Activated CD8-positive, alpha-beta memory T cell treated with anti-CD3 and anti-CD28 coated beads, Interleukin-2, amount 10 ng/mL, durations not matched to agents 7 days and 5 days (primary cell): ENCODE measurements at places on chromosomes 12 and 14.

DNA sequence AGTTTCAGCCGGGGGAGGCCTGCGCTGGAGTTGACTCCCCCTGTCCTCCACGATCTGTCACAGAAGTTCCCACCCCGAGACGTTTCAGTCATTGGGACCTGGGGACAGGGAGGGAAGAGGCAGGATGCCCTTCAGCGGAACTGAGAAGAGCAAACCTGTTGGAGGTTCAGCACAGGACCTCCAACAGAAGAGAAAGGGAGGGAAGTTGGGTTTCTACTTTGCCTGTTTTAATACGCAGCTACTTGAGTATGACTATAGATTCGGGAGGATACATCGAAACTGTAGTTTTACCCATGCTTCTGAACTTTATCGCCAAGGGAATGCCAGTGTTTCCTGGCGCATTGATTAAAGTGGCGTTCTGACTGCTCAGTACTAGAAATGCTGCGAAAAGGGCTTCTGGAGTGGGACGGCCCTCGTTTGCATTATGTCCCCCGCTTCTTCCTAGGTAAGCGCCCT is 2.3 kb upstream of the DUSP6 start:
- DNase-seq = no peak

DNA sequence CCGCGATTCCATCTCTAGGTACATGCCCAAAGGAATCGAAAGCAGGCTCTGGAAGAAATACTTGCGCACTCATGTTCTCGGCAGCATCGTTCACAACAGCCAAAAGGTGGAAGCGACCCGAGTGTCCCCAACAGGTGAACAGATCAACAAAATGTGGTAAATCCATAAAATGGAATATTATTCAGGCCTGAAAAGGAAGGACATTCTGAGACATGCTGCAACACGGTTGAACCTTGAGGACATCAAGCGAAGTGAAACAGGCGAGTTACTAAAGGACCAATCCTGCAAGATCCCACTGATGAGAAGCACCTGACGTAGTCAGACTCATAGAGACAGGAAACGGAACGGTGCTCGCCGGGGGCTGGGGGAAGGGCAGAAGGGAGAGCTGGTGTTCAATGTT is 17.5 kb upstream of the DIO3 start:
- DNase-seq = no peak

DNA sequence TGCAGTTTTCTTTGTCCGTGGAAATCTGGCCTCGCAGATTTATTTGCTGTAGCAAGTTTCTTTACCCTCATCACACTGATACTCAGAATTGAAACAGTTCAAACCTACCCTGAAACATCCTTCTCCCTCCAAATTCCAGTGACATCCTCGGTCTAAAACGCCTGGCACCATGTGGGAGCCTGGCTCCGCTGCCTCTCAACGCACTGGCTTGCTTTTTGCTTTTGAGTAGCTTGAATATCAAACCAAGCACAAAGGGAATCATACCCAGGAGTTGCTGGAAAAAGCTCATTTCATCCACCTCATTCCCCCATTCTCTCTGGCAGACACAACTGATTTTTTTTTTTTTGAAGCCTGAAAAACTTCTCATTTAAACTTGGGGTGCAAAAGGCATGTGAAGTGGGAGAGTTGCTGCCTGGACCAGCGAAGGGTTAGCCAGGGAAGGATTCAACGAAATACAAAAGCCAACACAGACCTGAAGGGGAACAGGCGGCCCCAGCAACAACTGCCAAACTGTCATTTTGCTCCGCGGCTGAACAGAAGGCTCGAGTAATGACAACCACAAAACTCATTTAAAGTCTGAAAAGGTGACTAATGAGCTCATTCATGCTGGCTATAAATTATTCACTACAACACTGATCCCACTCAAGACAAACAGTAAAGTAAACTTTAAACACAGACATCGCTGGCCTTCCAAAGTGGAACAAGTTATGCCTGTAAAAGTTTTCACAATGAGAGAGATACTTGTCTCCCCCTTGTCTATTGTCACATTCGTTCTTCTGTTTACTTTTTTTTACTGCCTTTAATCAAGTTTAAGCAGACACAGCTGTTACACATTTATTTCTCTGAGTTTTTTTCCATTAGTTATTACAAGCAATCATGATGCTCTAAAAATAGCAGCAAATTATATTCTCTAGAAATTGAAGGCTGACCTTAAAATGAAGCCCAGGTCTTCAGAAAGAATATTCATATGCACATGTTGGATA is 12.5 kb upstream of the FOXN3 start:
- peak; percentile 78 for DNase-seq

DNA sequence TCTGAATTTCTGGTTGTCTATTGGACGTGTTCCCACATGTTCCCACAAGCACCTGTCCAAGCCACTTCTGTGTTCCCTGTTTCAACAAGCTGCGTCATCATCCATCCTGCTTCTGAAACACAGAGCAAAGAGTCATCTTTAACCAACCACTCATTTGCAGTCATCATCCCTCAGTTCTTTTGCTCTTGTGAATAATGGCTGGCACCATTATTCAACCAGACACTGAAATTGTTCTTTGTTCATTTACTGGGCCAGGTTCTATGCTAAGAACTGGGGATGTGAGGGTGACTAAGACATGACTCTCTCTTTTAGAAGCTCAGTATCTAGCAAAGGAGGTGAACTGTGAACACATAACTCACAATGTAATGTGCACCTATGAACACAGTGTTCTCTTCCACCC is 40.7 kb upstream of the ANO4 start:
- DNase-seq = no peak

- DNase-seq = no peak
Observed at GRCh38 chr12:73361156-73361863, 1089.1 kb downstream of the TRHDE start.

DNA sequence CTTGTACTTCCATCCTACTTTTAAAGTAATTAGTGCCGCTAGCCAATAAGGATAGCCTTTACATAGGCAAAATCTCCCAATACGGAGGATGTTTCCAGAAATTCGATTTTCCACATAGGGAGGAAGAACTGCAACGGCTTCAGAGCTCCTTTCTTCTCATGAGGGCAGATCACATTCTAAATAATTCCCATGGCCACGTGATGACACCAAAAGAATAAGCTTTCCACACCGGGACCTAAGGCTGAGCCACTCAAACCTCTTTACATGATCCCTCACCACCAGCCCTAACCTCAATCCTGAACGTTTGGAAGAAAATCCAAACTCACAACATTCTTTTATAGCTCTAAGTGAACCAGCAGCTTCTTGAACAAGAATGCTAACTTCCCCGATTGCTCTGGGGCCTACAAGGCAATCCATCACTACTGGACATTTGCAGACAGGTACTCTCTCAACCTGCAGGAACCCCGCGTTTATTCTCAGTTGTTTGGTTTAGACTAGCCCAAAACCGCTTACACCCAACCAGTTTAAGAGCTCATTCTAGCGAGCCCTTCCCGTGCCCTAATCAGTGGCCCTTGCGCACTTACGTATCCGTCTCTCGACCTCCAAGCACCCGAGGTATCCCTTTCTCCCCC is 884 bp downstream of the CAPRIN2 start:
- no peak for DNase-seq

DNA sequence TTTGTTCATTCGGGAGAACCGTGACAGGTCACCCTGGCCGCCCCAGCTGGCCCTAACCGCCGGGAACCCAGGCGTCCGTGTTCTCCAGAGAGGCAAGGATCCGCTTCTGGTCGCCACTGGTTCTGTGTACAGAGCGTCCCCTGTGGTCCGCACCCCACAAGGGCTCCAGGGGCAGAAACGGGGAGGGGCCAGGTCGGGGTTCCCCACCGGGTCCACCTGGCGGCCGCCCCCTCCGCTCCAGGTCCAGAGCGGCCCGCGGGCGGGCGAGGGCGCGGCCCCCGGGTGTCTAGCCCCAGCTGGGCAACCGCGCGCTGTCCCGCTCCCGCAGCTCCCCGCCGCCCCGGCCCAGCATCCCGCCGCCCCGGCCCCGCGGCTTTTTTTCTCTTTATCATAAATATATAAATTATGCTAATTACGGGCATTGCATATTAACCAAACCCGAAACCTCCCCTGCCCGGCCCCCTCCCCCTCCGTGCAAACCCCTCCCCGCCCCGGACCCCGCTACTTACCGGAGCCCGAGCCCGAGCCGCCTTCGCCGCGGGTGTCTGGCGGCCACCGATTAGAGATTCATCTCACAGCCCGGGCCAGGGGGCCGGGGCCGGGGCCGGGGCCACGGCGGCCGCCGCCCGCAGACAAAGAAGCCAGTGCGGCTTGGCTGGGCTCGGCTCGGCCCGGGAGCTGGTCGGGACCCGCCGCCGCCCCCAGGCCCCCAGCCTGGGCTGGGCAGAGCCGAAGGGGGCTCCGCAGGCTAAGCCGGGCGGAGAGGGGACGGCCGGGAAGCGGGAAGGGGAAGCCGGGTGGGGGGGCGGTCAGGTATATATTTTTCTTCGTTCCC is 512 bp downstream of the POU6F1 start:
- peak; percentile 60 for DNase-seq

DNA sequence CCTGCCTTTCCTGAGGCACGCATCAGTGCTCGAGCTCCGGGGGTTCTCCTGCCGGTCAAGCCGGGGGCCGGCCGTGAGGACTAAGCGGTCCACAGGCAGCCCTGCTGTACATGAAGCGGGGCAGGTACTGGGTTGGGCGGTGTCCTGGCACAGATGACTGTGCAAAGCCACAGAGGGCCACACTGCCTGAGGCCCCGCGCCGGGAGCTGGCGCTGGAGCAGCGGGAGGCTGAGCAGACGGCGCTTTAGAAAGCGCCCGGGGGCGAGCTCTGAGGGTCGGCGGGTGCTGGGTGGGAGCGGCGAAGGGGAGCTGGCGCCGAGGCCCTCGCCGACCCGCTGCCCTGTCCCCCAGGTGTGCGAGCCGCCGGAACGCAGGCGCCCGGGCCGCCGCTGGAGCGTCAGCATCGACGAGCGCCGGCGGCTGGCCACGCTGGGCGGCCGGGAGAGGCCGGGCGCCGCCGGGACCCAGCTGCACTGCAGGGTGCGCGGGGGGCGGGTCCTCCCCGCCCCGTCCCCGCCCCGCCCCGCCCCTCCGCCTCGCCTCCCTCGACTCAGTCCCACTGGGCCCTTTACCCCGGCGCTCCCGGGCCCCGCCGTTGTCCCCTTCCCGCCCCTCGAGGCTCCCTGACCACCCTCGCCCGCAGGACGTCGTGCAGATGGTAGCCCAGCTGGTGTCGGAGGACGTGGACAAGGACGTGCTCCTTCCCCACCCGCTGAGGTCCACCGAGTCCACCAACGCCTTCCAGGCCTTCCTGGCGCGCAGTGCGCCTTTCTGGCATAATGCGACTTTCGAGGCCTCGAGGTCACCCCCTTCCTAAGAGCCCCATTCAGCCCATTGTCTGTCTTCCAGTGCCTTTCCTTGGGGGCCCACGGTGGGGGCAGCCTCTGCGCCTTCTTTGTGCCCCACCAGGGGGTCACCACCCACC is 8.3 kb upstream of the MTA1 start:
- no peak for DNase-seq

GRCh38 chr14:69152902-69153151 is at the start of gene DCAF5:
DCAF5 (minus strand) TSS chr14:69153119; CDS start chr14:69152978, 141 bp downstream.
- DNase-seq = peak; percentile 97

DNA sequence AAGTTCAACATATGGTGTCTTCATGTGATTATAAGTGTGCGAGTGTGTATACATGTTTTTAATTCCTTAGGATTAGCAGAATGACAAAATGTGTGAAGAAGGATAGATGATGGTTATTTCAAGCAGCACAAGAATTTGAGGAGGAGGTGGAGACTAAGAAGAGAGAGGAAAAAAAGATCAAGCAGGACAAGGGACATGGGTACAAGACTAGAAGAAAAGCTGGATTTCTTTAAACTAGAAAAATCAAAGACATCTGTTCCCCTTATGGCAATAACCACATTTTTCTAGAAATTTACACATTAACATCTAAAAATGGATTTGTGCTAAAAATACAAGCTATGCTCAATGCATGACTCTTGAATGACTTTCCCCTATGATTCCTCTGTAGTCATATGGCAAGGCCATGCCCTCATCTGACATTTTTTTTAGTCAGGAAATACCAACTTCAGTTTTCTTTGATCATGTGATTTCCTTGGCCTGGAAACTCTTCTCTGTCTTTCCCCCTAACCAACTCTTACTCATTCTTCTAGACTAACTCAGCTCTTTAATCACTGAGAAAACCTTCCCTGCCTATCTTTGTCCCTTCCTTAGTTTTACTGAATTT is 435.8 kb downstream of the NRXN3 start:
- no peak for DNase-seq

DNA sequence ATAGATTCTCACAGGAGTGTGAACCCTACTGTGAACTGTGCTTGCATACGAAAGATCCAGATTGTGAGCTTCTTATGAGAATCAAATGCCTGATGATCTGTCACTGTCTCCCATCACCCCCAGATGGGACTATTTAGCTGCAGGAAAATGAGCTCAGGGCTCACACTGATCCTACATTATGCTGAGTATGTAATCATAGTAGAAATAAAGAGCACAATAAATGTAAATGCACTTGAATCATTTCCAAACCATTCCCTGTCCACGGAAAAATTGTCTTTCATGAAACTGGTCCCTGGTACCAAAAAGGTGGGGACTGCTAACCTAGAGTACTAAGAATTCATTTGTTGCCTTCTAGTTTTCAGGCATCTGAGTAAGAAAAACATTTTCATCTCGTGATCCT is 1215.8 kb upstream of the TMEM132C start:
- no peak for DNase-seq

- no peak for DNase-seq
Observed at GRCh38 chr12:81573228-81573627, 185.9 kb downstream of the PPFIA2 start.

DNA sequence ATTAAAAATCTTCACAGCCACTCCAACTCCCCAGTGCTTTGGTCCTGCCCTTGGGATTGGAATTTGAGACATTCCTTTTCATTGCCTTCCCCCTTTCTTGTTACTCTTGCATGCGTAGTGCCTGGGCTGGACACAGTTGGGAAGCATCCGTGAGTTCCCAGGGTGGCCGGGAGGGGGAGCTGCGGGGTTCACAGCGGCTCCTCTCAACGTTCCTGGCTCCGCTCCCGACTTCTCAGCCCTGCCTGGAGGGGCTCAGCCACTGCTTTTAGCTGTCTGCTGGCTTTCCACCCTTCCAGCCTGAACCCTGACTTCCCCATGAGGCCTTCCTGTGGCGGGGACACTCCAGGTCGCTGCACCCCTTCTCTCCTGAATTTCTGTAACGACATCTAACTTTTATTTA is 3.2 kb downstream of the TEX52 start:
- peak; percentile 49 for DNase-seq

GRCh38 chr12:108491256-108491655 is 23.8 kb upstream of the FICD start:
- no peak for DNase-seq

DNA sequence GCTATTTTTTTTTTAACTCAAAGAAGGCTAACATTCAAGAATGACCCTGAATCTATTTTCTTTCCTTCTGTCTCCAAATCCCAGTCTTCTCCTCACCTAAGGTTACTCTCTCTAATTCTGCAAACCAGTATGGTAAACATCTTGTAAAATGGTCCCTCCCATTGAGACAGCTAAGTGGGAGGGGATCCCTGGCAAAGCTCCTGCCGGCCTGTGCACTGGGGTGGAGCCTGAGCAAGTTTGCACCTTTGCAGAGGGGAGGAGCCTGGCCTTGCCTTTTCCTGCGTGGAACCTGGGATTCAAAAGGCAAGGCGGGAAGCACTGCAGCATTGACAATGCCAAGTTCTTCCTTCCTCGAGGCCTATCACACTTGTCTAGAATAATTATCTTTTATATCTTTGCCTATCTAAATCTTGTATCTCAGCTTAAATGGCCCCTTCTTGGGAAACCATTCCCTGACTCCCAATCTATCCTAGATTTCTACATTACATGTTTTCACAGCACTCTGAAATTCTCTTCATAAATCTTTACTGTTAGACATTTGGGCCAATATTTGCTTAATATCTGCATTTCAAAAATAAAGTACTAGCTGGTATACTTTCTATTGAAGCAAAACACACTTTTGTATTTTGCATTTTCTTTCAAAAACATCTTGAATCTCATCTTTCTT is 83.0 kb downstream of the EPS8 start:
- DNase-seq = no peak
